ENCODE measurements at places on chromosomes 7 and 10.

GRCh38 chr10:12852687-12853086, 148.8 kb downstream of the CCDC3 start:
- no peak for ATAC-seq

GRCh38 chr10:62538606-62539005, 164.4 kb downstream of the ZNF365 start:
- no peak for ATAC-seq

DNA sequence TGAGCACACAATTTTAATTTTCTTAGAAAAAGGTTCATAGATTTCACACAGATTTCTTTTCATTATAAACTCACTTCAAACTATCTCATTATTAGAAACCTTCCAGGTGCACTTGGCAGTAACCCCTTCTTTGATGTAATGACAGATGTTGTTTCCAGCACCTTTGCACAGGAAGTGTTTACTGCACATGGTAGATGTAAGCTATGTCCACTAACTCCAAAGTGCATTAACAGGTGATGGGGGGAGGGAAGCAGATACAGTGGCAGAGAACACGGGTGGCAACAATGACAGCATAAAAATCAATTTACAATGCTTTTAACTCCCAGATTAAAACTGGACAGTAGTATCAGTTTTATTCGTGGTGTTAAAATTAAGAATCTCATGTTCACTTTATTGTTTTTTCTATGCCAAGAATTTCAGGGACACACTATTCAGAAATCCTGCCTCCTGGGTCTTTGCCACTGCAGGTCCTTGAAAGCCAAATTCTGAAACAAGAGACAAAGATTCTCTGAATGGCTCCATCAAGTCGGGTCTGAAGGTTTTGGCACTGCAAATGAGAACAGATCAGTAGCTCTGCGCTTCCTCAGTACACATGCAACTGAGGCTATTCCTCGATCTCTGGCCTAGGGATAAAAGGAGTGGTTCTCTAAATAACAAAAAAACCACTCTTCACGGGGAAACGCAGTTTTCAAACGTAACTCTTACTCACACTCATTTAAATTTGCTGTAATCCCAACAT, 187.7 kb downstream of the JAZF1 start:
- ATAC-seq, result no peak

- ATAC-seq, result no peak
Observed at GRCh38 chr10:129833468-129833950, 130.6 kb downstream of the EBF3 start.

DNA sequence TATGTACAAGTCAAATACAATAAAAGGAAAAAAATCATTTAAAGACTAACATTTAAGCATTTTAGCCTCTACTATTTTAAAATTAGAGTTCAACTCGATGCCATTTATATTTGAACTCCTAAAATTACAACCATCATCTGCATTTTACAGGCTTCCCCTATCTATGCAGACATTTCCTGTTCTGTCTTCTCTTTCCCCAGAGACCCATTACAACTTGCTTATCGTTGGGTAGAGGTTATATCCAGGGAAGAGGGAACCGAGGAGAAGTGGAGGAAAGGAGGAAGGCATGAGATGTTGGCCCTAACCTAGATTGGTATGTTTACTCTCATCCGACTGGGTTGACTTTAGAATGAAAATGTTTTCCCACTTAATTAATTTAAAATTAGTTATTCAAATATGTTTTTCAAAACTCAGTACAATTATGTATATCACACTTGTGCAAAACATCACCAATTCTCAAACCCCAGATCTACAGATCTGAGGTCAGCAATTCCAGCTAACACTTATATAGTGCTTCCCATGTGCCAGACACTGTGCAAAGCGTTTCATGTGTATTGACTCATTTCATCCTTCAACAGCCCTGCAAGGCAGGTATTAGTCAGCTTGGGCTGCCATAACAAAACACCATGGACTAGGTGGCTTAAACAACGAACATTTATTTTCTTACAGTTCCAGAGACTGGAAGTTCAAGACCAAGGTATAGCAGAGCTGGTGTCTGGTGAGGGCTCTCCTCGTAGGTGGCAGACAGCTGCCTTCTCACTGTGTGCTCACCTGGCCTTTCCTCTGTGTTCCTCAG, 27.3 kb upstream of the HERPUD2 start:
- no peak for ATAC-seq

DNA sequence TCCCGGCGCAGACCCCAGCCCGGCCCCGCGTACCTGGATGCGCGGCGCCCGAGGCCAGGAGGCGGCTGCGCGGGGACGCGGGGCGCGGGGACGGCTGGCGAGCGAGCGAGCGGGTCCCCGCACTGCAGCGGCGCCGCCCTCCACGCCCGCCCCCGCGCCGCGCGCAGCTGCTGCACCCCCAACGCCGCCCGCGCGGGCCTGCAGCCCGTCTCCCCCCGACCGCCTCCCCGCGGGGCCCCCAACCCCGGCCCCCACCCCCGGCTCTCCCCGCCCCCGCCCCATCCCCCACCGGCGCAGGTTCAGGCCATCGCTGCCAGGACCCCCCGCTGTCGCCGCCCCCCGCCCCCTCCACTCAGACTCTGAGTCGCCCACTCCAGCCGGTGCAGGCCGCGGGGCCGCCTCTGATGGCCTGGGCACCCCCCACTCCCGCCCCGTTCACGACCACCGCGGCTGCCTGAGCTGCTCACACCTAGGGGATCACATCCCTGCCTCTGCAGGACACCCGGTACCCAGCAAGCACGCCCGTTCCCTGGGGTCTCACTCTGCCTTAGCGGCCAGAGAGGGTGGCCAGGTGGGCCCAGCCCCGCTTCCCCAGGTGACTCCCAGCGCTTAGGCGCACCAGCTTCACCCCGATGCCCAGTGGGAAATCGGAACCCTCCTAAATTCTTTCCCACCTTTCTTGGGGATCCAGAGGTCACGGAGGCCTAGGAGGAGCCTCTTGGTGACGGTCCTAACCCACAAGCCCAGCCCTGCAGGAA, 13.9 kb upstream of the DNAAF5 start:
- ATAC-seq, result peak; percentile 34

- ATAC-seq, result no peak
Observed at GRCh38 chr7:2800220-2800930, 43.7 kb downstream of the GNA12 start.

DNA sequence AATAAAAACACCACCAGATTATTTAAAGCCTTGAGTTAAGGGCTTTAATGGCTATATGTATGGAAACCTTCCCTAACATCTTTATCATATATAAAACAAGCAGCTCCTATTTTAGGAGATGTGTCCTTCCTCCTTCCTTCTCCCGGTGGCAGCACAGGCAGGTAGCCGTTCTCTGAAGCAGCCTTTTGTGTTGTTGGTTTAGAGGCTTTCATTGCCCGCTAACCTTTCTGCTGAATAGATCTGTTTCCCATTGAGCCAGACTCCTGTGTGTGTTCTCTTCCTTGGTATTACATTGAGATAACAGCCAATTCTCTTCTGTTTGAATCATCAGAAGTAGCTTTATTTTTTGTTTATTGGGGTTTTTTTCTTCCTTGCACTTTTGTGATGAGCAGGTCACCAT, 131.3 kb downstream of the CACNB2 start:
- ATAC-seq, result no peak

DNA sequence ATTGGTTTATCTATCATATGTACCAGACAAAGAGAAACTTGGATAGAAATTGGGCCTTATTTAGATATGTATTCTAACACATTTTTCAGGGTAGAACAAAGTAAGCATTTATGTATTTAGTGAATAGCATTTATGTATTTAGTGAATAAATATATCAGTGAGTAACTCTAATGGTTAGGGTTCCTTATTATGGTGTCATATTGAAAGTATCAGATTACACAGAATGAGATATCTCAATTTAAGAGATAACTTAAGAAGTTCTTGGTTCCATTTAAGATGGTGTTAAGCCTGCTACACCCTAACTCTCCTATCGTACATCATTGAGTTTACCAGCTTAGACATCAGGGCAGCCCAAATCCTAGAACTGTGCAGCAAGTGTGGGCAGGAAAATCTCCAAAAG, 35.9 kb upstream of the DMTF1 start:
- ATAC-seq, result no peak
